ENCODE measurements at places on chromosomes 16 and 17. TPM values are rescaled to one million over a fixed set of nuclear protein-coding genes. Genes with fewer than 3 reads are reported as not detected.

DNA sequence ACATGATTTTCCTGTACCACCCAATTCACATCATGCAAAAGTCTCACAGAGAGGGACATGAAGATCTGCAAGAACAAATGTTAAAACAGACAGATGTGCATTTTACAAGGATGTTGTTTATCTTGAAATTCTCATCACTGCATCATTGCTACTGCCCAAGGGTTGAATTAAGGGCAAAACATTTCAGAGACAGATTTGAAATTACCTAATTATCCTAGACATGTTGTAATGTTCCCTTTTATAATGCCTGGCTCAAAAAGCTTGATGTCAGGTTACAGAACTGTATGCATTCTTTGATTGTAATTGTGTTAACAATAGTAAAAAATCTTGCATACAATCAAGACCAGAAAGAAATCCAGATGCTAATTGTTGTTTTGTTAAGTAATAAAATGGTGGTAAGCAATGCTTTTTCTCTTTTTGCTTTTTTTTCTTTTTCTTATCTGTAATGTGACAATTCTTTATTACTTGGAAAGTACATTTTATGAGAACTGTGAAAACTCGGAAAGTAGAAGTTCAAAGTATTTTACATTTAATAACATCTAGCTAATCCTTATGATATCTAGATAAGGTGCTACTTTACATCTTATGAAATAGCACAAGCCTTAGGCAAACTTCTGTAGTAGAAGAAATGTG lies 3.6 kb upstream of the DUSP14 start:
- H3K4me1 ChIP-seq, result peaks cover 23% of the 10 kb centered on the region
- DNase-seq, result no peak
- H3K27me3 ChIP-seq, result no peaks in the 10 kb centered on the region
- no peak overlapping the region for H3K27ac ChIP-seq
- H3K36me3 ChIP-seq, result no peaks in the 10 kb centered on the region

- no peaks in the 10 kb centered on the region for H3K27me3 ChIP-seq
- H3K27ac ChIP-seq, result no peak overlapping the region
- peaks cover 12% of the 10 kb centered on the region for H3K4me1 ChIP-seq
- no peak overlapping the region for H3K4me3 ChIP-seq
- no peaks in the 10 kb centered on the region for H3K36me3 ChIP-seq
- no peak for DNase-seq
These were observed 5.1 kb downstream of the FAAP100 start for GRCh38 chr17:81546906-81547613.

DNA sequence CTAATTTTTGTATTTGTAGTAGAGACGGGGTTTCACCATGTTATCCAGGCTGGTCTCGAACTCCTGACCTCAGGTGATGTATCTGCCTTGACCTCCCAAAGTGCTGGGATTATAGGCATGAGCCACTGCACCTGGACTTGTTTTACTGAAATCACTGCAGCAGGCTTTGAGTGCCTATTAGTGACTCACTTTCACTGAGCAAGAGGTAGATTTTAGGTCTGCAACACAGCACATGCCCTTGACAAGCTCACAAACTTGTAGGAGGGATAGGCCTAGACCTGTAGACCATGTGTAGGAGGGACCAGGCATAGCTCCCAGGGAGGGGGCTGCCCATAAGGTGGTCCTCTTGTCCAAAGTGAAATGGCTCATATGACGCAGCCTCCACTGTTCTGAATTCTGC lies 27.0 kb upstream of the RPTOR start:
- no peaks in the 10 kb centered on the region for H3K27me3 ChIP-seq
- no peak for DNase-seq
- H3K36me3 ChIP-seq, result no peaks in the 10 kb centered on the region
- H3K4me3 ChIP-seq, result no peak overlapping the region
- H3K27ac ChIP-seq, result no peak overlapping the region
- H3K4me1 ChIP-seq, result no peaks in the 10 kb centered on the region

Gene PRRT2
- total RNA-seq, result 3.5 TPM

GRCh38 chr17:41647940-41648410 lies 23.6 kb upstream of the KRT17 start:
- H3K36me3 ChIP-seq, result no peaks in the 10 kb centered on the region
- no peaks in the 10 kb centered on the region for H3K27me3 ChIP-seq
- peaks cover 16% of the 10 kb centered on the region for H3K4me1 ChIP-seq
- H3K27ac ChIP-seq, result no peak overlapping the region

Gene KRT27
- total RNA-seq, result not detected

- no peak overlapping the region for H3K27ac ChIP-seq
- H3K4me1 ChIP-seq, result no peaks in the 10 kb centered on the region
- no peak overlapping the region for H3K4me3 ChIP-seq
These were observed 251.6 kb downstream of the GSG1L start for GRCh38 chr16:27811881-27812280.

Gene MYLK3
- 9.2 TPM for total RNA-seq

GRCh38 chr17:17856386-17856785 lies 19.6 kb upstream of the SREBF1 start:
- H3K4me3 ChIP-seq, result no peak overlapping the region
- H3K36me3 ChIP-seq, result peaks cover 8% of the 10 kb centered on the region

Gene PRR35
- not detected for total RNA-seq

Gene TRIM37
- 17.5 TPM for total RNA-seq

- peak overlapping the region; percentile 51 for H3K4me3 ChIP-seq
- H3K36me3 ChIP-seq, result no peaks in the 10 kb centered on the region
- H3K4me1 ChIP-seq, result peaks cover 62% of the 10 kb centered on the region
- DNase-seq, result no peak
- H3K27ac ChIP-seq, result peak overlapping the region; percentile 99
These were observed 1.5 kb downstream of the DLG4 start for GRCh38 chr17:7218166-7218565.

- H3K27ac ChIP-seq, result peak overlapping the region; percentile 74
- H3K27me3 ChIP-seq, result no peaks in the 10 kb centered on the region
- H3K4me3 ChIP-seq, result peak overlapping the region; percentile 87
These were observed 664 bp downstream of the NQO1 start for GRCh38 chr16:69725480-69726312.

Gene CLUH
- 286 TPM for total RNA-seq

Gene APOBR
- total RNA-seq, result 0.15 TPM

DNA sequence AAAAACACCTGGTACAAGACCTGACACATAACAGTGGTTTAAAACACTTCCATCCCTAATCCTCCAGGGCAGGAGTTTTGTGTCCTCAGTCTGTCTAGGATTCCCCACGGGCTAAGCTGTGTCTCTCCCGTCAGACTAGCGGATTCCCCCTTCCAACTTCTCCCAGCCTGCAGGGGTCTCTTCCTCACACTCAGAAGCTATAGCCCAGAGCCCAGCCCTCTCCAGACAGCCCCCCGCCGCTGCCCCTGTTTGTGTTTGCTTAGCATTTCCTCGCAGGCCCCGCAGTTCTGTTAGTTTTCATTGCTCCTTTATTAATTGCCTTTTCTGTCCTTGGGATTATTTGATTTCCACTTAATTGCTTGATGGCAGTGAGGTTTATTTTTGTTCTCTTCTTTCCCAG lies 91.2 kb downstream of the TMEM132E start:
- no peak for DNase-seq
- H3K36me3 ChIP-seq, result no peaks in the 10 kb centered on the region
- H3K4me3 ChIP-seq, result no peak overlapping the region

- H3K4me3 ChIP-seq, result peak overlapping the region; percentile 90
- H3K27me3 ChIP-seq, result no peaks in the 10 kb centered on the region
- peak; percentile 53 for DNase-seq
- no peaks in the 10 kb centered on the region for H3K36me3 ChIP-seq
- H3K4me1 ChIP-seq, result peaks cover 37% of the 10 kb centered on the region
- peak overlapping the region; percentile 99 for H3K27ac ChIP-seq
These were observed 532 bp downstream of the KDM6B start for GRCh38 chr17:7834542-7834956.

GRCh38 chr17:50787106-50787505 lies 19.8 kb upstream of the ANKRD40CL start:
- DNase-seq, result no peak
- no peak overlapping the region for H3K27ac ChIP-seq
- H3K27me3 ChIP-seq, result no peaks in the 10 kb centered on the region
- no peaks in the 10 kb centered on the region for H3K4me1 ChIP-seq
- H3K36me3 ChIP-seq, result no peaks in the 10 kb centered on the region

Gene ARL5C
- total RNA-seq, result not detected

GRCh38 chr17:79950306-79950705 lies 85.4 kb downstream of the TBC1D16 start:
- no peaks in the 10 kb centered on the region for H3K4me1 ChIP-seq
- H3K27me3 ChIP-seq, result no peaks in the 10 kb centered on the region
- no peak overlapping the region for H3K4me3 ChIP-seq
- no peak for DNase-seq
- H3K27ac ChIP-seq, result no peak overlapping the region

Gene TRIM25
- 8.5 TPM for total RNA-seq

Gene ENPP7
- not detected for total RNA-seq

Gene WNT9B
- not detected for total RNA-seq

Gene ADGRG3
- total RNA-seq, result 0.71 TPM

- H3K4me1 ChIP-seq, result no peaks in the 10 kb centered on the region
- no peak overlapping the region for H3K4me3 ChIP-seq
- no peaks in the 10 kb centered on the region for H3K27me3 ChIP-seq
- no peaks in the 10 kb centered on the region for H3K36me3 ChIP-seq
- DNase-seq, result no peak
These were observed 122.9 kb upstream of the ELAC2 start for GRCh38 chr17:13140750-13141149.

- H3K36me3 ChIP-seq, result peaks cover 32% of the 10 kb centered on the region
- no peaks in the 10 kb centered on the region for H3K27me3 ChIP-seq
- no peak overlapping the region for H3K4me3 ChIP-seq
These were observed 17.0 kb upstream of the ABCA8 start for GRCh38 chr17:68972119-68972704.

DNA sequence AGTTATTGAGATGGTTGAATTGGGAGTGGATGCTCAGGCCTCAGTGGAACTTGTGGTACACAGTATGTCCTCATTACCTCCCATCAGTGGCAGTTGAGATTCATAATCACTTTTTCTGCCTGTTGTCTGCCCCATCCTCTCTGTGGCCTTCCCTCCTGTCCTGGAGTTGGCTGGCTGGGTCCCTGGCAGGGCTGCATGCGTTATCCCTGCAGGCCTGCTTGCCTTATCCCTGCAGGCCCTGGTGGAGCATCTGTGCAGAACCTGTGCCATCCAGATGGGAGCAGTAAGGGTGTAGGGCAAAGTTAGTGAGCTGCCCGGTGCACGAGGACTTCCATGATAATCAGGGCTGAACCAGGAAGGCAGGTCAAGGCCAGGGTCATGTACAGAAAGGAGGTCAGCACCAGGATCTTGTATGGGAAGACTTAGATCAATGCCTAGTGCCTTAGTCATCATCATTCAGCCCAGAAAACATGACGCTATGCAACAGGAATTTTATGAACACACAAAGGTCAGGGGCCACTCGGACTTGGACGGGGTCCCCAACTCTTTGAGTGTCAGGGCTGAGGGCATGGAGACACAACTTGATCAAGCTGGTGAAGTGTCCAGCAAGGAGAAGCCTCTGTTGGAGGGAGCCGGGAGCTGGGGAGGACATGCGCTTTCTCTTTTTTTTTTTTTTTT lies 47.2 kb downstream of the ABCC1 start:
- no peaks in the 10 kb centered on the region for H3K27me3 ChIP-seq
- no peak for DNase-seq
- no peak overlapping the region for H3K4me3 ChIP-seq
- H3K36me3 ChIP-seq, result no peaks in the 10 kb centered on the region
- peaks cover 50% of the 10 kb centered on the region for H3K4me1 ChIP-seq

- H3K27me3 ChIP-seq, result no peaks in the 10 kb centered on the region
- no peak overlapping the region for H3K4me3 ChIP-seq
- no peak overlapping the region for H3K27ac ChIP-seq
- H3K4me1 ChIP-seq, result peaks cover 56% of the 10 kb centered on the region
These were observed 21.2 kb downstream of the PEMT start for GRCh38 chr17:17570140-17570797.

GRCh38 chr17:70261170-70261569 lies 91.8 kb downstream of the KCNJ2 start:
- no peak for DNase-seq
- H3K4me1 ChIP-seq, result no peaks in the 10 kb centered on the region
- H3K27ac ChIP-seq, result no peak overlapping the region
- H3K36me3 ChIP-seq, result no peaks in the 10 kb centered on the region
- H3K4me3 ChIP-seq, result no peak overlapping the region

DNA sequence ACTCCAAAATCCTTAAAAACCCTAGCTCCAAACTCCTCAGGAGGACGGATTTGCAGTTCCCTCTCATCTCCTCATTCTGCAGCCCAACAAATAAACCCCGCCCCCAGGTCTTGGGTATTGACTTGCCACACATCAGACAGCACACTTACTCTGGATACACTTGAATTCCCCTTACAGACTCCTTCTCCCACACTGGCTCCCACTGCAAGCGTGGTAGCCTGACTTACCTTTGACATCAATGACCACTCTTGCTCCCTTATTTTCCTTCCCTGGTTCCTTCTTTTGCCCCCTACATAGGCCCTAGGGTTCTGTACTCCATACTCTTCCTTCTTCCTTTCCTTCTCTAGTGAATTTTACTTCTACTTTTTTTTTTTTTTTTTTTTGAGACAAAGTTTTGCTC lies 7.5 kb downstream of the RFFL start:
- H3K27ac ChIP-seq, result no peak overlapping the region
- no peak overlapping the region for H3K4me3 ChIP-seq
- no peaks in the 10 kb centered on the region for H3K27me3 ChIP-seq
- H3K4me1 ChIP-seq, result peaks cover 24% of the 10 kb centered on the region

- DNase-seq, result no peak
- H3K4me3 ChIP-seq, result no peak overlapping the region
- H3K27ac ChIP-seq, result no peak overlapping the region
- H3K27me3 ChIP-seq, result no peaks in the 10 kb centered on the region
These were observed 36.0 kb downstream of the USP32 start for GRCh38 chr17:60355663-60356594.

Gene IGF2BP1
- not detected for total RNA-seq

- no peaks in the 10 kb centered on the region for H3K27me3 ChIP-seq
- DNase-seq, result no peak
- H3K4me1 ChIP-seq, result peaks cover 30% of the 10 kb centered on the region
- H3K27ac ChIP-seq, result no peak overlapping the region
- H3K36me3 ChIP-seq, result no peaks in the 10 kb centered on the region
These were observed 5.6 kb downstream of the SBK1 start for GRCh38 chr16:28297784-28298510.

Gene CNTD1
- not detected for total RNA-seq

DNA sequence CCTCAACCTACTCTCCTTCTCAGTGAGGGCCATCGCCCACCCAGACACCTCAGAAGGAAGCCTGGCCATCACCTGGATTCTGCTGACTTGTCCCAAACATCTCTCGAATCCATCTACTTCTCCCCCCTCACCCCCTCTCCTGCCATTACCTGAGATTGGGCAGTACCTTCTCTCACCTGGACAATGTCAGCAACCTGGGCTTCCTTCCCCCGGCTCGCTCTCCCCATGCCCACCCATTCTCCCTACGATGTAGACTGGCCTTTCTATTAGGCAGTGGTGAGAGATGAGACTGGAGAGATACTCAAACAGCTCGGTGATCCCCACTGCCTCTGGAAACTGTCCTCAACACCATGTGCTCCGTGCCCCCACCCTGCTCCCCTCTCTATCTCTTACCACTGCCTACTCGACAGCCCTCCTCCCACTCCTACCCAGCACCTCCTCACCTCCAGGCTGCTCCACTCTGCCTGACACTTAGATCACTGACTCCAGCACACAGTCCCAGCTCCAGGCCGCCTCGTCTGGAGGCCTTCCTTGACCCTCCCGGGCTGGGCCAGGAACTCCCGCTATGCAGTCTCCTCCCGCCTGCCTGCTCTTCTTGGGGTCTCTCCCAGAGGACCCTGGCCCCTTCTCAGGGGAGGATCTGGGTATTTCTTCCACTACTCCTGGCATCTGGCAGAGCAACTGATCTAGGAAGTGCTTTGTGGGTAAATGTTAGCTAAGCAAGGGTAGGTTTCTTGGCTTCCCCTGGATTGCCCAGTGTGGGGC lies 235.8 kb upstream of the NLRP1 start:
- DNase-seq, result no peak
- no peak overlapping the region for H3K4me3 ChIP-seq
- H3K27me3 ChIP-seq, result no peaks in the 10 kb centered on the region
- no peaks in the 10 kb centered on the region for H3K36me3 ChIP-seq

Gene SLC6A2
- not detected for total RNA-seq
